ENCODE measurements at places on chromosomes 16 and 17.

- DNase-seq, result no peak
Measured at GRCh38 chr17:56876766-56877179, 37.1 kb downstream of the TRIM25 start.

- no peak for DNase-seq
Measured at GRCh38 chr17:28968231-28968913, 17.1 kb upstream of the PHF12 start.

DNA sequence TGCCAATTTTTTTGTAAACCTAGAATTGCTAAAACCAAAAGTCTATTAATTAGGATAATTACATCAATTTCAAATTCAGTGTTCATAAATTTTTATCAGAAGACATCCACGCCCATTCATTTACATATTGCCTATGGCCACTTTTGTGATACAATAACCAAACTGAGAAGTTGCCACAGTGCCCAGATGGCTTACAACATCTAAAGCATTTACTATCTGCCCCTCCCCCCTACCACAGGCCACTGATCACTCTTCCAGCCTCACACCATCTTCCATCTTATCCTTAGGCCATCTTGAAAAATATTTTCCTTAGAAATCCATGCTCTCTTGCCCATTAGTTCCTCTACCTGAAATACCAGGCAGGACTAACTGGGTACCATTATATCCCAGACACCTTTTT, 6.3 kb upstream of the PRKAR1A start:
- no peak for DNase-seq

DNA sequence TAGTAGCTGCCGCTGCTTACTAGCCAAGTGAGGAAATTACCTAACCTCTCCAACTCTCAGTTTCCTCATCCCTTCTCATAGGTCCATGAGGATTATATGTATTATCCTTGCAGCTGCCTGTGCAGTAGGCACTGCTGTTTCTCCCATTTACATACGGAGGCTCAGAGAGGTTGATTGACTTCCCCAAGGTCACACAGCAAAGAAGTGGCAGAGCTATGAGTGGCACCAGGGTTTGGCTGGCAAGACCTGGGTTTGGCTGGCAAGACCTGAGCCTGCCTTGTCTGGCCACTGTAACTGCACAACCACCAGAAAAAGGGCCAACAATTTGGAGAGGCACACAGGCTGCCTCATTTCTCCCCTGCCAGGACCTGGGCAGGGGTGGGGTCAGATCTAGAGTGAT, 2.5 kb upstream of the NDRG4 start:
- DNase-seq, result no peak

- no peak for DNase-seq
Measured at GRCh38 chr16:26731729-26732128, 335.0 kb upstream of the C16orf82 start.

- DNase-seq, result no peak
Measured at GRCh38 chr16:56980792-56981724, 8.3 kb upstream of the NLRC5 start.

DNA sequence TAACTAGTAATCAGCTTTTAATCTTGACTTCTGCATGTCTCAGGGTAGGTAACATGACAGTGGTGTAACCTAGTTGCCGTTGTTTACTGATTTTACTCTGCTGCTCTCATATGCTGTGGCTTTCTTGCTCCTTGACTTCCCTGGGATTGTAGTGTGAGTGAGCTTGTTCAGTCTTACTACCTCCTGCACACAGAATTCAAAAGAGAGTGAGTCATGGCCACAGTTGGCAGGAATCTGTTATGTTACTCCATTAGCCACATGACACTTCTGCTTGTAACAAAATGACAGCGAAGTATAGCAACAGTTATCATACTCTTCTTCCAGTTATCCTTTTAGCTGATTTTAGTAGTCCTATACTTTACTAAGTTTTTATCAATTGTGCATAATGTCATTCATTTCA, 18.8 kb downstream of the TNRC6A start:
- no peak for DNase-seq

DNA sequence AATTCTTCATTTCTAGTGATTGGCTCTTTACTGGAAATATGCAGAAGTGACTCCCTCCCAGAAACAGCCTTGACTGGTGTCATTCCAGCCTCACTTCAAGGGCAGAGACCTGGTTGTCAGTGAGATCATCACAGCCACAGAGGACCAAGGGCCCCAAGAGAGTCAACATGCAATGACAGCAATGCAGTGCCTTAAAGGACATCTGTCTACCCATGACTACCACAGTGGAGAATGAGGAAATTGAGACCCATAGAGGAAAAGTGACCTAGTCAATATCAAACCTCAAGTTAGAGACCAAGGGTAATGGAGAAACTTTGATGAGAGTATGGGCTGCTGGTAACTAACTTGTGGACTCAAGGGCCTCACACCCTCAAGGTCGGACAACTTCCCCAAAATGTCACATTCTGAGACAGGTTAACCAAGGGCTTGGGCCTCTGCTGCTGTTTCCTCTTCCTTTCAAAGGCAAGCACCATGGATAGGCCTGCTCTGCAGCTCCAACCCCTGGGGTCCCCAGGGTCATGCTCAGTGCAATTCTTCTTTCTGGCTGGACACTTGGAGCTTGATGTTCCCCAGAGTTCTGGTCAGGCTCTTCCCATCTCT, 11.3 kb downstream of the NOG start:
- no peak for DNase-seq

DNA sequence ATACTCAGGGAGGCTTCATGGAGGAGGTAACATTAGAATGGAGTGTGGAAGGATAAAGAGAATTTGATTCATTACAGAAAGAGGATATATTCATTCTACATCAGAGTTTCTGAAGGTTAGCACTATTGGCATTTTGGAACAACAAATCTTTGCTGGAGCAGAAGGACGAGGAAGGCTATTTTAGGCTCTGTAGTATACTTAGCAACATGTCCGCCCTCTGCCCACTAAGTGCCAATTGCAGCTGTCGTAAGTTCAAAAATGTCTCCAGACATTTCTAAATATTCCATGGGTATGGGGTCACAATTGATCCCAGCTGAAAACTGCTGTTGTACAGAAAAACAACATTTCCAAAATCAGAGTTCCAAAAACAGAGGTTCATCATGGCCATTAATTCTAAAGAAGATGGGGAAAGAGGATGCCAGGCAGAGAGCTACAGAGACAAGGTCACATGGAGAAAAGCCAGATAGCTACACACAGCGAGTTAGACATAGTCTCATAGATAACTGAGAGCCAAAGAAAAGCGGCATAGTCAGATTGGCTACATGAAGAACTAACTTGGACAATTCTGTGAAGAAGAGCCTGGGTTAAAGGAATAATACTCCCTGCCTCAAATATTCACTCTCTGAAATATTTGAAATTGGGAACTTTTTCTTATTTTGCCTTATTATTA, 846.4 kb upstream of the CDH8 start:
- DNase-seq, result no peak

GRCh38 chr16:85712801-85713200, 24.0 kb upstream of the GINS2 start:
- no peak for DNase-seq

GRCh38 chr17:39236450-39236927, 10.7 kb upstream of the STAC2 start:
- DNase-seq, result no peak

- no peak for DNase-seq
Measured at GRCh38 chr17:56359518-56359917, 206.2 kb downstream of the ANKFN1 start.

GRCh38 chr17:61536422-61536955, 54.5 kb downstream of the NACA2 start:
- no peak for DNase-seq

DNA sequence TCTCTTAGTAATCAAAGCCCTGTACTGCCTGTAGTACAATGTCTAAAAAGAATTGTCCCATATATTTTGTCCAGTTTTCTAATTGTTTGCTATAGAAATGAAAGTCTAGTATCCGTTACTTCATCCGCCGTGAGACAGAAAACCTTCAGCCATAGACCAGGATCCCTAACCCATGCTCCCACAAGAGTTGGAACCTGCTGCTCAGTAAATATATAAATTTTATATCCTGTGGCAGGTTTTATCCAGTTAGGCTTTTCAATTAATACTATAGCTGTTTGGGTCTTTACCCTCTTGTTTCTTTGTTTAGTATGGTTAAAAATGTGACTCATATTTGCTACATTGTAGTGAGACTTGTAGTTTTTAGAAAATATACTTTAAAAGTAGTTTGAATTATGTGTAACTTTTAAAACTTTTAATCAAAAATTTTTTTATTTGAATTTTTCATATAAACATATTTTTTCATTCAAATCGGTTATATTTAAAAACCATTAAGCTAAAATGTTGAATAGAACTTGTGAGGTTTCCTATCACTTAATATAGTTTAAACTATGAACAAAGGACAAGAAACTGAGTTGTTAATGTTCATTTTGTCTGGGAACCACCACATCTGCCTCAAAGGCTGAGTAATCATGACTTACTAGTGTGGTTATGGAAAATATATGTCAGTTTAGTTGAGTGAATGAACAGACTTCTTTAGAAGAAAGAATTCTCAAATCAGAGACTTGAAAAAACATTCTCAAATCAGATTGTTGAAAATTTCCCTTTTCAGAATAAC, 54.8 kb downstream of the VMP1 start:
- DNase-seq, result no peak

- no peak for DNase-seq
Measured at GRCh38 chr16:85891776-85892166, 7.2 kb upstream of the IRF8 start.

GRCh38 chr17:70314506-70314905, 145.2 kb downstream of the KCNJ2 start:
- no peak for DNase-seq

DNA sequence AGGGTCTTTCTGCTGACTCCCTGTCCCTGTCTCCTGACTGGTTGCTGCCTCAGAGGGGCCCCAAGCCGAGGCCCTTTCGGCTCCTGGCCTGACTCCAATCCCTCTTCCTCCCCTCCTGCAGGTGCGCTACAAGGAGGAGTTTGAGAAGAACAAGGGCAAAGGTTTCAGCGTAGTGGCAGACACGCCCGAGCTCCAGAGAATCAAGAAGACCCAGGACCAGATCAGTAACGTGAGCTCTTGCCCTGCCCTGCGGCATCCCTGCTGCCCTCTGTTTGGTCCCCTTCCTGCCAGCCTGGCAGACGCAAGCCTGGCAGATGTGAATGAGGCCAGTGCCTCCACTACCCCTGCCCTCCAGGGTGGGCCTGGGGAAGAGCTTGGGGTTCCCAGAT, 27.1 kb upstream of the LASP1NB start:
- DNase-seq, result no peak

DNA sequence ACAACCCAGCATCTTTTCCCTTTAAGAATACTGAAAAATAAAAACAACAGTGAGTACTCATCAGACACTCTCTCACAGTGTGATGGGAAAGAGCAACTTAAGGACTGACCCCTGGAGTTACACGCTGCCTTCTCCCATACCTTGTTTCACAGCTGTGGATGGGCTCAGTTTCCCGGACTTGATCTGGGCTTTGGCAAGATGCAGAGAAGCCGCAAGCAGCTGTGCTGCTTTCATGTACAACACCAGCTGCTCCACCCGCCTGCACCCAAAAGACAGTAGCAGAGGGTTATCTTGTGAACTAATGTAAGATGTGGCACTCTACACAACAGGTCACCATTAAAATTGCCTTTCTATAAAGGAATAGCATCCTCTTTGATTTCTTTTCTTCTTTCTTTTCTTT, 32.7 kb upstream of the ALDH3A1 start:
- DNase-seq, result no peak

DNA sequence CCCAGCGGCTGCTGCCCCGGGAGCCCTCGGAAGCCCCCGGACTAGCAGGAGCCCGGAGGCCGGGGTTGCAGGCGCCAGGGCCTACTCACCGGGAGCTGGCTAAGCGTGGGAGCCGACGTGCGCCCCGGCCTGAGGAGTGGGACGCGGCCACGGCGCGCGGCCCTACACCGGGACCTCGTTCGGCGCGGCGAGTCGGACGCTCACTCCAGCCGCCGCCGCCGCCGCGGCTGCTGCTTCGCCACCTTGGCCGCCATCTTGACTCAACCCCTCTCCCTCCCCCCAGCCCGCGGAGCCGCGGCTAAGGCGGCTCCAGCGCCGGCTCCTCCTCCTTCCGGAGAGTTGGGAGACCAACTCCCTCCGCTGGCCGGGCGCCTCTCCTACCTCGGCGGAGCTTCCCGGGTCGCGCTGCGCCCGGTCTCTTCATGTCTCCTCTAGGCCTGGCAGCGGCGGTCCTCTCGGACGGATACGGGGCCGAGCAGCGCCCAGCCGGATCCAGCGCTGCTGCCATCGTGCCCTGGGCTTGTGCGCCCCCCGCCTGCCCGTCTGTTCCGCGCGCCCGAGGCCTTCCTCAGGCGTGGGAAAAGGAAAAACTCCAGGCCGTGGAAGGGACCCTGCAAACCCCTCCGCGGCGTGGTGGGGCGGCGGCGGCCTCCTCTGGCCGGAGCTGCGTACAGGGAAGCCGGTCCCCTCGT, at the start of gene NCOR1:
TSS of gene NCOR1 (minus strand) at position 262 of the 692 bp plus-strand sequence. CDS start 20,965 bp downstream, outside the sequence.
- DNase-seq, result peak; percentile 54

DNA sequence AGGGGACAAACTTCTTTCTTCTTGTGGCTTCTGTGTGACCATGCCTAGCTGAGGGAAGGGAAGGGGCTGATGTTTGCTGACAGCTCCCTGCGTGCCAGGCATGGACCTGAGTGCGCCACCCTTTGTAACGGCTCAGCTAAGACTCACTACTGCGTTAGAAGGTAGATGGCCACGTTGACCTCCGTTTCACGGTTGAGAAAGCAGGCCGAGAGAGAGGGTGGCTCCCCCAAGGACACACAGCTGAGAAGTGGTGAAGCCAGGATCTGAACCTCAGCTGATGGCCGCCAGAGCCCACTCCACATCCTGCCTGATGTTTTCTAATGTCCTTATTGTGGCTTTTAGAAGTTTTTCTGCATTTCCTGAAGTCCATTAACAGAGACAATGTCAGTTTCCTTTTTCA, 45.1 kb downstream of the RGS9 start:
- DNase-seq, result no peak

- DNase-seq, result no peak
Measured at GRCh38 chr17:76553178-76553908, 13.5 kb downstream of the PRCD start.

- DNase-seq, result peak; percentile 22
Measured at GRCh38 chr16:87806641-87807546, 41.1 kb upstream of the KLHDC4 start.

- DNase-seq, result no peak
Measured at GRCh38 chr17:9467518-9467917, 108.1 kb downstream of the STX8 start.

- DNase-seq, result peak; percentile 50
Measured at GRCh38 chr16:56013962-56014552, 138.9 kb upstream of the CES5A start.

DNA sequence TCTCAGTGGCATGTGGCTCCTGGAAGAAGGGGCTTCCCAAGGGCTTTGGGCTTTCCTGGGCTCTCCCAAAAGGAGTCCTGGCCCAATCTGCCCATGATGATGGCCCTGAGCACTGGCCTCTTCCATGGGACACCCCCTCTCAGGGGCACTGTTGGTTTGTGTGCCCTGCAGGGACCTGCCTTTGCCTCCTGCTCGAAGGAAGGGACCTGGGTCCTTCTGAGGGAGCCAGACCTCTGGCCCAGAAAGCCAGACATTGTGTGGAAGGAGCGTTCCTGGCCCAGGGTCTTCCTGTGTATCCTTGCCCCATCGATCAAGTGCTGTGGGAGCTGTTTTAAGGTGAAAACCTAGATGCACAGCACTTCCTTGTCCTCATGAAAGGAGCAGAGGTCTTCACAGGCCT, 1689.3 kb downstream of the TP53TG3F start:
- no peak for DNase-seq

All from NCI-H524 treated with DMSO at 0.1 percent for 48 hours (cell line).